ENCODE measurements at places on chromosomes 12 and 14.

DNA sequence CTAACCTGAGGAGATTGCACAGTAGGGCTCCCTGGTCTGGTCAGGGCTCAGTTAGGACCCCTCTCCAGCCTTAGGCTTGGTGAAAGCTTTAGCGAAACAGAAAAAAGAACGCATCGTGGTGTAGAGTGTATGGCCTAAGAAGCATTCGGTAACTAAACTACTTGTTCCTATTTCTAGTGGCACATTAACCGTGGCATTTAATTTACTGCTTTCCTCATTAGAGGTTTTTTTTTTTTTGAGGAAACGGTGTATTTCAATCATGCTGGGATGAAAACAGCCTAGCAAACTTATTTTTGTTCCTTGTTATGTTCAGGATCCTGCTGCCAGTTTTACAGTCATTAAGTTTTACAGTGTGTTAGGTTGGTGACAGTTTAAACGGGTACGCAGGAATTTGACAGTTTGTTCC is 518 bp upstream of the OSBPL8 start:
- DNase-seq, result no peak

- no peak for DNase-seq
These were observed 19.7 kb downstream of the PLEKHG3 start for GRCh38 chr14:64723691-64724577.

DNA sequence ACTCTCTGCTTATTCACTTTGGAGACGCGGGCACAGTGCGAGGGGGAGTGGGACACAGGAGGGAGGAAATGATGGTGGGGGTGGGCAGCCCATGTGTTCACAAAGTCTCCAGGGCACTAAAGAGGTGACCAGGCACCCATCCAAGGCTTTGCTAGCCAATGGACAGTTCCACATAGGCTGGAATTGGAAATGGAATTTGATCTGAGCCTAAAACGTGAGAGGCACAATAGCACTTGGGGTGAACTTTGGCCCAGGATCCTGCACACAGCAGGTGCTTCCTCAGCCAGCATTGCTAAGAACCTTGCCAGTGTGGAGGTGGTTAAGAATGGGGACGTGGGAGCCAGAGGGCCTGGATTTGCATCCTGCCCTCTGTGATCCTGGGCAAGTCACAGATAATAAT is 193.8 kb downstream of the CHST11 start:
- no peak for DNase-seq

GRCh38 chr12:68561830-68562229 is 48.9 kb upstream of the RAP1B start:
- DNase-seq, result no peak

GRCh38 chr12:67068761-67069450 is 200.3 kb upstream of the CAND1 start:
- peak; percentile 40 for DNase-seq

- DNase-seq, result peak; percentile 68
These were observed 133.5 kb upstream of the HIF1A start for GRCh38 chr14:61561657-61562276.

- DNase-seq, result no peak
These were observed 12.8 kb downstream of the ACADS start for GRCh38 chr12:120738252-120739030.

- DNase-seq, result no peak
These were observed 56.2 kb downstream of the NTF3 start for GRCh38 chr12:5487948-5488625.

Measured in KBM-7 (cell line).